ENCODE measurements at places on chromosomes 4 and X. TPM values are rescaled to one million over a fixed set of nuclear protein-coding genes. Genes with fewer than 3 reads are reported as not detected.

Gene UBA1
- 155 TPM for total RNA-seq

Gene ART3
- total RNA-seq = not detected

GRCh38 chr4:154658680-154659405 is 46.4 kb upstream of the FGG start:
- DNase-seq = no peak

DNA sequence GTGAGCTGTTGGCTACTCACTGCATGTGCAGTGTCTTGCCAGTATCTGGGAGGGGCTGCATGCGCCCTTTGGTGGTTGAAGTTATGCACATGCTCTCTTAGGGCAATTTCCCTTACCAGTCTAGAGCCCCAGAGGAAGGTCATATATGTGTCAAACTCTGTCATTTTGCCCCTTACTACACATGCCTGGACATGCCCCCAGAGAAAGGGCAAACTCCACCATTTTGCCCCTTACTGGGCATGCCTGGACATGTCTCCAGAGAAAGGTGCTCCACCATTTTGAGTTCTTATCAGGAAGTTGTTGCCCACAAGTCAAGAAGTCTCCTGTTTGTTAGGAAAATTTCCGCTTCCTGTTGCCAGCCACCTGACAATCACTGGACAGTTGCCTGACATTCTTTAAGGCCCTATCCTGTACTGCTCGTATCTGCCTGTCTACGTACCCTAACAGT is 56.4 kb upstream of the PLAC8 start:
- no peak for DNase-seq

- DNase-seq = no peak
Measured at GRCh38 chr4:6047130-6047673, 29.0 kb upstream of the C4orf50 start.

GRCh38 chr4:117777721-117778120 is 256.6 kb upstream of the NDST3 start:
- DNase-seq = no peak

- peak; percentile 33 for DNase-seq
Measured at GRCh38 chrX:151396042-151396824, 773 bp upstream of the VMA21 start.

DNA sequence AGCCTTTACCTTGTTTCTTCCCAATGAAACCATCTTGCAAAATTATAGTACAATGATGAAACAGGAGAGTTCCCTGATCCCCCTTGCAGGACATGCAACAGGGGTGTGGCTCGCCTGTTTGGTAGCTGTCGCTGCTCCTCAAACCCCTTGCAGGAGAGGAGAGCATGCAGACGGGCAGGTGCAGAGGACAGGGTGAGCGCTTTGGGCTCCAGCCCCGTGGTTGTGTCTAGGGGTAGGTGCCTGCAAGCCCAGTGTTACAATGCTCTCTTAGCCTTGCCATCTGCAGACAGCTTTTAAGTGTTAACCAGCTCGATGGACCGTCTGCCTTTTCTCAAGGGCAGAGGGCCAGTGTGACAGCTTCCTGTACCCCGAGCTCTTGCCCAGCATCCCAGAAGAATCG is 102.0 kb downstream of the TAB3 start:
- DNase-seq = no peak
